ENCODE measurements at places on chromosomes 5 and 9.

DNA sequence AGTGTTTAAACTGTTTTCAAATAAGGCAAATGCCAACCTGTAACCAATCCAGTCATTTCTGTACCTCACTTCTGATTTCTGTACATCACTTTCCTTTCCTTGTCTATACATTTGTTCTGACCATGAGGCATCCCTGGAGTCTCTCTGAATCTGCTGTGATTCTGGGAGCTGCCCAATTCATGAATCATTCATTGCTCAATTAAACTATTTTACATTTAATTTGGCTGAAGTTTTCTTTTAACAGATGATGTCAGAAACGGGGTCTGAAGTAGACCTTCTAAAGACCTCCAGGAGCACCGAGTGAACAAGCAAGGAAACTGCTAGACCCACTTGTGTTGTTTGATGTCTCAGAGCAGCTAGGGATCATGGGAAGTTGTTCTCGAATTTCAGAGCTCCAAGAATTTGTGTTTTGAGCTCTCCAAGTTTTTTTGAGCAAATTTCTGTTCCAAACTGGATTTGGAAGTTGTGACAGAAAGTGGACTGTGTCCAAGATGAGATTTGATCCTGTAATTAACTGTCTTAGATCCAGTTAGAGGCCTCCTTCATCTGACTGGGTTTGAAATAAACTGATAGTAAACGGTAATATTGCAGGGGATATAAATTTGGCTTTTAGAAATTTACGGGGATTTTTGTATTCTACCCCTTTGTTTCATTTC lies 490.8 kb upstream of the ST8SIA4 start:
- no peak for DNase-seq

DNA sequence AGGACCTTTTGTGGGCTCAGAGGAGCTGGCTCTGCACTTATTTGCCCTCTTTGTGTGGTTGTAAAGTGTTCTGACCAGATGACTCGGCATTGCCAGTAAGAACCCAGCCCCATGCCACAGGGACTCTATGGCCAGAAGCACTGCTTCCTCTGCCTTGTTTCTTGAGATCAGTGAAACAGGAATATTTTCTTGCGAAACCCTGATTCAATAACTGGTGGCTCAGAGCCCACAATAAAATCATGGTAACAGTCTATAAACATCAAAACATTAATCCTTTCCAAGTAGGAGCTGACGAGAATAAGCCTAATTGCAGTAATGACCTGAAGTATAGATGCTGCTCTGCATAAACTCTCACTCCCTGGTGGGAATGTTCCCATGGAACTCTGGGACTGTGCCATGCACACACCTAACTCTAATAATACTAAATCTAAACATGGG lies 344.3 kb downstream of the ZNF608 start:
- DNase-seq, result no peak

GRCh38 chr9:130732136-130732535 lies 38.6 kb downstream of the EXOSC2 start:
- DNase-seq, result no peak

- no peak for DNase-seq
These were observed 40.7 kb upstream of the FBP1 start for GRCh38 chr9:94680020-94680419.

- DNase-seq, result no peak
These were observed 36.0 kb upstream of the IL7R start for GRCh38 chr5:35820735-35821134.

- DNase-seq, result no peak
These were observed 139.8 kb downstream of the IRX2 start for GRCh38 chr5:2611659-2612058.

DNA sequence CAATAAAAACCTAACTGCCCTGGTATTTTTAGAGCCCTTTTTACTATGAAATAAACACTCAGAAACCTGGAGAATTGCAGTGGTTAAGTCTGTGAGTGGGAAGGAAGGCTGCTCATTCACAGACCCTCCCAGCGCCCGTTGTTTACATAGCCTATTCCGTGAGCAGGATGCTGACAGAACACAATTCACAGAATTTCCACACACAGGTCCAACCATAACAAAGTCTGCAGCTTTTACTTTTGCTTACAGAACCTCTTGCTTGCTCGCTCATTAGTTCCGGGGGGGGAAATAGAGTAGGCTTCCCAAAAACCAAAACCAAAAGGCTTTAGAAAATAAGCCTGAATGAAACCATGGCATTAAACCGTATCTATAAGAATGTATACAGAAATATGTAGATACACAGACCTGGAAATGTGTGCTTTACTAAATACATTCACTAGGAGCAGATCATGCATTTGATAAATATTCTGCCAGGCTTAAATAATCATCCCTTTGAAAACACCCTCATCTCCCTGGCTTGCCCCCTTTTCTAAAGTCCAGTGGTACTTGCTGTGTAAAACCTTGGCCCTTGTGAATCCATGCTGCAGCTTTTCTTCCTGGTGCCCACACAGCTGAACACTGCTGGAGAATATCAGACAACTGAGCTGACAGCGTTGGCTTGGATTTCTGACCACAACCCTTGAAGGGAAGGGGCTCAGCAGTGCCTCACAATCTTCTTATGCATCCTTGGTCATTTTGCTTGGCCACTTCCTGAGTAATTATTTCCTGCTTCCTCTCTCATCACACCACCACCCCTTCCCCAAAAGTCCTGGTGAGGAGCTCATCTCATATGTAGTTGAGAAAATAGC lies 128.0 kb downstream of the FANCC start:
- no peak for DNase-seq

DNA sequence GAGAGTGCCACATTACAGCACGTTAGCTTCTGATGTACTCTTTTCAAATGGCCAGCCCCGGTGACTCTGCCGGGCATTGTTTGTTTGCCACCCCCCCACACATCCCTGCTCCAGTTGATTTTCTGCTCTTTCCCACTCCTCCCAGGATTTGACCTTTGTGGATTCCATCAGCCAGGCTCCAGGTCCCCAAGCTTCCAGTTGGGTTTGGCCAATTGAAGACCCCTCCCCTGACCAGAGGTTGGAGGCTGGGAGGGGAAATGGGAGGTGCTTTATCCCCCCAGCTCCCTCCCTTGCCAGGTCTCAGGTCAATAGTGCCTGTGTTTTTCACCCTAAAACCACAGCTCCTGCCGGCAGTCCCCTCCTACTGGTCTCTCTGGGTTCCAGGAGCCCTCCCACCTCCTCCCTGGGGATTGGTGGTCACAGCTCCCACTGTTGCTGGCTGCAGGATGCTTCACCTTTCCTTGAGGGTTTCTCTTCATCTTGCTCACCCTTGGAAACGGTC lies 34.9 kb downstream of the IRF1 start:
- DNase-seq, result no peak

DNA sequence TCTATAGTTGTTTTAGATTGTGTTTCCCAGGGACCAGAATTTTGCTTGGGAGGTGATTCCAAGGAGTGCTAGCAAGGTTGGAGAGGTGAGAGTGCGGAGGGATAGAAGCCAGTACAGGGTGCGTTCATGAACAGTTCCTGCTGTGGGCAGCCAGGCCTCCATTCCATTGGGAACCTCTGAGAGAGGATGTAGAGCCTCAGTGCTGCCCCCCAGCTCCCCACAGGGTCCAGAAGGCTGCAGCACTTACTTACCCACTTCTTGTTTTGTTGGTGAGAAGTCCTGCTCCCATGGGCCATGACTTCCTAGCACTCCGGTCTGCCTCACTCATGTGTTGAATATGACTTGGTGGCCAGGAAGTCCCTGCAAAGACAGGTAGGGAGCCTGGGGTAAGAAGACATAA lies 128.2 kb upstream of the GAS1 start:
- no peak for DNase-seq

DNA sequence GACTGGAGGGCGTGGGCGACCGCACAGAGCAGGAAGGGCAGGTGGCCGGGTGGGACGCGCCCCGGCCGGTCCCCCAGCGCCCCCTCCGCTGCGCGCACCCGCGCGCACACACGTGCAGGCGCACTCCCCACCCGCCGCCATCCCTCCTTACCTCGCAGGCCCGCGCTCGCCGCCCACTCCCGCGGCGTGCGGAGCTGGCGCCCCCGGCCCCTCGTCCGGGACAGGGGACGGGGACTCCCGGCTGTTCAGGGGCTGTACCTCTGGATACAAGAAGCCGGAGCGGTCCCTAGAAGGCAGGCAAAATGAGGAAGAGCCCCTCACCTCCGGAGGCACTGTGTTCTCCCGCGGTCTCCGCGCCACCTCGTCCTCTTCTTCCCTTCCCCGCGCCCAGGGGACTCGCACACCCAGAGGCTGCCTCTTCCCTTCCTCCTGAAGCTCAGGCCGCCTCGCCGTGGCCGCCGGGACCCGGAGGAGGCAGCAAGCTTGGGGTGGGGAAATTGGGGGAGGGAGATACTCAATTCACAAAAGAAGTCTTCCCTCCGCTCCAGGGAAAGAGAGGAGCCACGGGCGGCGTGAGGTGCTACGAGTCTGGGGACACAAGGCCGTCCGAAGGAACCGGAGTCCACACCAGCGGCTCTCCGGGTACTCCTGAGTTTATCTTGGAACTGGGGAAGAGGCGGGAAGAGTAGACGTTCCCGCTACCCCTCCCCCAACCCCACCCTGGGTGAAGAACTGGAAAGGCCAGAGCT lies 1.4 kb upstream of the GABRB2 start:
- no peak for DNase-seq
